ENCODE measurements at places on chromosomes 5 and 9.

GRCh38 chr5:103034662-103035392 lies 85.1 kb downstream of the GIN1 start:
- no peak for DNase-seq

- DNase-seq: no peak
These were observed 57.3 kb upstream of the KLF4 start for GRCh38 chr9:107546859-107547258.

- DNase-seq: no peak
These were observed 87.5 kb downstream of the TRPM6 start for GRCh38 chr9:74800226-74800625.

DNA sequence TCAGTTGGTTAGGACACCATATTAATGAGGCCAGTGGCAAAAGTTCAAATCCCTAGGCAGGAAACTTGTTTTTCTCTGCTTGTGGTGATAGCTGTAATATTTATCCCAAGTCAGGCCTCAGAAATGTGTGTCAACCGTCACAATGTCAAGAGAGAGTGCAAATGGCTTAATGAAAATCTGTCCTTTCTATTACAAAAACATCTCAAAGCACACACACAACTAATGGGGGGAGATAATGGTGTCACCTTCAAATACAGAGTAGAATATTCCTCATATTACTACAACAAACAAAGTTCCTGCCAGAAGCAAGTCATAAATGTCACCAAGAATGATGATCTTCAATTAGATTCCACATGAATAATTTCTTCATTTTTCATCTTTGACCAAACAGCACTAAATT lies 127.2 kb upstream of the MARCHF11 start:
- no peak for DNase-seq

GRCh38 chr9:22158927-22159346 lies 149.8 kb upstream of the CDKN2B start:
- DNase-seq: no peak

DNA sequence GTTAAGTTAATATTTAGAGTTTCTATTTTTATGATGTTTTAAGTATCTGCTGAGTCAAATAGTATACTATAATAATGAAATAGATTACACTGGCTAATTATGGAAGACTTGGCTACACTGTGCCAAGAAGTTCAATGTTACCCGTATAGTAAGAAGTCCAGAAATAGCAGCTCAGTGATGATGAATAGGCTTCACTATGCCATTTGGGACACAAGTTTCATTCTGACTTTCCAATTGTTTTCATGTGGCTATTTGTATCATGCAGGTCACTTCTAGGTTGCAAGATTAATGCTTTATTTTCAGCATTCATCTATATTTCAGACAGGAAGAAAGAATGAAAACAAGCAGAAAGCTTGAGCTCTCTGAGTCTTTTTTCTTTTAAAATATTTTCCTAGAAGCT lies 194.5 kb upstream of the RIOK2 start:
- DNase-seq: no peak

- DNase-seq: no peak
These were observed 3.4 kb downstream of the LRRC14B start for GRCh38 chr5:194603-195209.

DNA sequence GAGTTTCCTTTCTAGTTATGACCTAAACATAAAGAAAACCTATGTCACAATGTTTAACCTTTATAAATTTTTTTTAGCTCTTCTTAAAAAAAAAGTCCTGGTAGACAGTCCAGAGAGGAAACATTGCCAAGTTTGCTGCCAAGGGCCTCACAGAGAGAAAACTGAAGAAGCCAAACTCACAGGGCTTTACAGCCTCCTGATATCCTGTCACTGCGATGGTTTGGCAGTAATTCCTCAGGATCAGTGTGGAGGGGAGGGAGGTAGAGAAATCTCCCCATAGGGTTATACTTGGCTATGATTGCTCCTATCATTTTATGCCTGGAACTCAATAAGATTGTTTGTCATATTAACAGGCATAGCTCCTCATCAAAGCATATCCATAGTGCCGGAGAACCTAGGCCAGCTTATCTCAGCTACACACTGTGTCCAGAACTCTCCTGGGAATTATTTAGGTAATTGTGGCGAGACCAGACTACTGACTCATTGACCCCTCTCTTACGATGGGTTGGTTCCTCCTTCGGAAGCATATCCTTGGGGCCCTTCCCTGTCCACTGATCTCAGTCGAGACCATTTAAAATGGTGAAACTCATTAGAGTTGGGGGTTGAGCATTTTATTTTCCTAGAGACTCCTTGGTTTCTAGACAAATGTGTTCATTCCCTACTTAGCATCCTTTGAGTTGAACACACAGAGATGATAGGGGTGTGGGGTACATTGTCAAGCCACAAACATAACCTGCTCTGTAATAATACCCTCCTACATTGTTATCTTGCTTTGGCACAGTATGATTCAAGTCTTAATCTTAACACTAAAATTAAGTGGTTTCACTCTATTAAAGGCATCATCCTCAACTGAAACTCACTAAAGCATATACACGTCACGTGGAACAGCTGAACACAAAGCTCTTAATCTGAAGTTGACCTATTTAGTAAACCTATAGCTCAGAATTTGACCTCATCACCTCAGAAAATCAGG lies 53.4 kb upstream of the TMC1 start:
- DNase-seq: no peak
